ENCODE measurements at places on chromosomes 11 and 22. TPM values are rescaled to one million over a fixed set of nuclear protein-coding genes. Genes with fewer than 3 reads are reported as not detected.

The CNIH2 gene
- not detected for total RNA-seq

DNA sequence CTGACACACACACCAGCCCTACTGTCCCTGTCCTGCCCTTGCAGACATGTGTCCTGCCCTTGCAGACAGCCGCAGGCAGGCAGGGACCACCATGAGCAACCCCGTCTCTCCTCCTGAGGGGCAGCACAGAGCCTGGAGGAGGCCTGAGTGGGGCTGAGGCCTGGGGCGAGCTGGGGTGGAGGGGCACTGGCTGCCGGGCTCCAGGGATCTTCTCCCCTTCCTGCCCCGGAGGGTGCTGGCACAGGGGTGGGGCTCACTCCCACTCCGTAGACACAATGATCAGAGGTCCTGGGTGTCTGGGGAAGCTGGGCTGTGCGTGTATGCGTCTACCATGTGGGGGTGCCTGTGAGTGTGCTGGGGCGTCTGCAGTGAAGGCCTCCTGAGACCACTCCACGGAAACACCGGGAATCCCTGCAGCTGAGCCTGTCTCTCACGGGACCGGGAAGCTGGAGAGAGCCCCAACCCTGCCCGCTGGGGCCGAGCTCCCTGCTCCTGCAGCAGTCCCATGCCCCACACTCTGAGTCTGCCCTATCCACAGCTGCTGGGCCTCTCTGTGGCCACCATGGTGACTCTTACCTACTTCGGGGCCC, 588 bp downstream of the TSPAN32 start:
- no peak for DNase-seq

DNA sequence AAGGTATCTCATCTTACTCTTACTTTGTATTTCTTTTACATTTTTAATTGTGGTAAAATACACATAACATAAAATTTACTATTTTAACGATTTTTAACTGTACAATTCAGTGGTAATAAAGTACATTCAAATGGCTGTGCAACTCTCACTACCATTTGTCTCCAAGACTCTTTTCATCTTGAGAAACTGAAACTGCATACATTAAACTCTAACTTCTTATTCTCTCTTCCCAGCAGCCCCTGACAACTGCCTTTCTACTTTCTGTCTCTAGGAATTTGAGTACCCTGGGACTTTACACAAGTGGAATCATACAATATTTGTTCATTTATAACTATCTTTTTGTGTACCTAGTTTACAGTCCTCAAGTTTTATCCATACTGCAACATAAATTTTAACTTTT, 725.8 kb upstream of the KIRREL3 start:
- DNase-seq, result no peak

DNA sequence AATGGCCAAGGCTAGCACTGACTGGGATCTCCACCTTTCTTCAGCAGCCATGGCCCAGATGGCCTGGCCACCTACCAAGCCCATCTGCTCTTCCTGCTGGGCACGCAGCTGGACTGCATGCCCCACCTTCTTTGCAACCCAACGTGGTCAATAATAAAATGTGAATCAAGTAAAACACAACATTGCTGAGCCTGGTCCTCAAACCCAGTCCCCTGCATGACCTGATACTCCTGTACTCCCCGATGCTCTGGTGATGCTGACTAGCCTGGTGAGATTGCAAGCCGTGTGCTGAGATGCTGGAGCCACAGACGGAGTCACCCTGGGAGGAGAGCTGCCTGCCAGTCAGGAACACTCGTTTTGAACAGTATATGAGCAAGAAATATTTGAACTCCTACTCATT, 34.0 kb downstream of the PARVG start:
- DNase-seq, result no peak
